ENCODE measurements at places on chromosomes 2 and 18.
A peak's percentile ranks its signal among the peaks of the same experiment; 100 is the strongest.

DNA sequence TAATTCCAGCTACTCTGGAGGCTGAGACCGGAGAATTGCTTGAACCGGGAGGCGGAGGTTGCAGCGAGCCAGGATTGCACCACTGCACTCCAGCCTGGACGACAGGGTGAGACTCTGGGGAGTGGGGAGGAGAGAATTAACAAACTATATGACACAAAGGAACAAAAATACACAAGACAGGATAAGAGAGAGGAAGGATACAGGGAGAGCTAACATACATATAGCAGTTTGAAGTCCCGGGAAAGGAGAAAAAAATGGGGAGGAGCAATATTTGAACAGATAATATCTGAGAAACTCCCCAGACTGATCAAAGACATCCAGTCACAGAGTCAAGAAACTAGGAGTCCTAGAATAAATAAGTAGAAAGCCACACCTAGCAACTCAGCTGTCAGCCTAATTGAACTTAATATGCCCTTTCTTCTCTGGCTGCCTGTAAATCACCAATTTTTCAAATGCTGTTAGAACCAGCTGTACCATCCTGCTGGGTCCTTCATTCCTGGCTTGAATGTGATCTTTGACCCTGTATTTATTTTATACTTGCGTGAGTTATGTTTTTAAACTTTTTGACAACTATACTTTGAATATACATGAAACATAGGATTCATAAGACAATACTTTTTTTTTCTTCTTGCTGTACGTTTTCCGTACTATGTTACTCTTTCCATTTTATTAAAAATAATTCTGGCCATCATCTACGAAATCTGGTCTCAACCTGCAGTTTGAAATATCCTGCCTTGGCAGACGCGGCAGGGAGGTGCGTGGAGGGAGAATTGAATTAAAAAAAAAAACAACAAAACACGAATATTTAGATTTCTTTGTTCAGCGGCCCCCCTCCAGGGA is 876 bp upstream of the CYP27A1 start:
- no peak for DNase-seq

GRCh38 chr2:128805918-128806317 is 487.2 kb upstream of the HS6ST1 start:
- DNase-seq: no peak

DNA sequence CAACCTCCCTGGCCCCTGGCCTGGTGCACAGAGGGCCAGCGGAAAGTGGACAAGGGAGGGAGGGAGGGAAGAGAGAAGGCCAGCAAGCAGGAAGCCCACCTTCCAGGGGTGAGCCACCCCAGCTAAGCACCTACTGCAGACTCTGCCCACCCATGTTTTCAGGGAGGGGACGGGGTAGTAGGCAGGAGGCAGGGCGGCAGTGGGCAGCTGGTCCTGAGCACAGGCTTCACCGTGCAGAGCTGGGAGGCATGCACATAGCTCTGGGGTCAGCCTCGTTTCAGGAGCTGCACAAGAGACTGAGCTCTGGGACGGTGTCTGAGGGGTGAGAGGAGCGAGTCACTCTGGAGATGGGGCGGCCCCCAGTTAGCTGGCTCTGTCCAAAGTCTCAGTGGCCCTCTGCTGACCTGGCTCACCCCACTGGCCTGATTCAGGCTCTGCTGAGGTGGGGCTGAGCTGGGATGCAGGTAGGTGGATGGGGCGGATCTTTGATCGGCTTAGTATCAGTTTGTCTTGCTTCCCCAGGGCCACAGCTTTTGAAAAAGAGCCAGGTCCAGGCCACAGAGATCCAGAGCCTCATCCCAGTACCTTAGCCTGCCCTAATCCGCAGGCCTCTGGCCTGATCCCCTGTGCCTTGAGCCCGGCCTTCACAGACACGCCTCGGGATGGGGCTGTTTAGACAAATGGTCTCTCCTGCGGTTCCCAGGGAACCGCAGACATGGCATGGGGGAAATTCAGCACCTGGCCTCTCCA is 3.7 kb downstream of the NMUR1 start:
- DNase-seq: no peak

GRCh38 chr2:120638450-120638849 is 97.2 kb upstream of the GLI2 start:
- DNase-seq: no peak

DNA sequence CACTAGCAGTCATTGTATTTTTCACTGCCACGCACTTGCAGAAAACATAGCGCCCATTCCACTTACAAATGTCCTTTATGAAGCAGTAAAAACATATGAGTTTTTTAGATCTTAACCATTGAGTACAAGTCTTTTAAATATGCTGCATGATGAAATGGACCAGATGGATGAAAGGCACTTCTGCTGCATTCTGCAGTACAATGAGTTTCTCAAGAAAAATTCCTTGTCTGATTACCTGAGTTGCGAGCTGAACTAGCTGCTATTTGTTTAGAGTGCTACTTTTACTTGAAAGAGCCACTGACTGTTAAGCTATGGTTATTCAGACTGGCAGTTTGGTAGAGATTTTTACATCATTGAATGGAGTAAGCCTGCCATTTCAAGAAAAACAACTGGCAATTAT is 825.5 kb upstream of the ACVR2A start:
- no peak for DNase-seq

DNA sequence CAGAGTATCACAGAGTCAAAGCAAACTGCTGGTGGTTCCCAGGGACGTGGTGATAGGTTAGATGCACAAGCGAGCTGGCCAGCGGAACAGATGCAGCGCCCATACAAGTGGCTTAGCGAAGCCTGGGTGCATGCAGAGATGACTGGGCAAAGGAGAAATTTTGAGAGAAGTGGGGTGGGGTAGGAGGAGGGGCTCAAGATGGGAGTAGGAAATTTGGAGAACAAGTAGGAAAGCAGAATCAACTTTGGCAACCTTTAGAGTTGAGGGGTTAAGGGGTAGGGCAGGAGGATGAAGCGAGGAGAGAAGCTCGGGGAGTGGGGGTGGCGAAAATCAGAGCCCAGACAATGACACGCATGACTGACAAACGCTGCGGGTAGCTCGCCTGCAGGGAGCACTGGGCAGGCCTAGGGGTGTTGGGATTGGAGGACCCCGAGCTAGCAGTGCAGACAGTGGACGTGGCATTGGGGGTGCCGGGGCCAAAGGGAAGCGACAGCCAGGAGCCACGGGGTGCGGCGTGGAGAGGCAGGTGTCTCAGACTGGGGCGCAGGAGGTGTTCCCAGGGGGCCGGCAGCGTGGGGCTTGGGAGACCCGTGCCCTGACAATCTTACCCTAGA is 431 bp downstream of the FAM98A start:
- DNase-seq: peak; percentile 50

DNA sequence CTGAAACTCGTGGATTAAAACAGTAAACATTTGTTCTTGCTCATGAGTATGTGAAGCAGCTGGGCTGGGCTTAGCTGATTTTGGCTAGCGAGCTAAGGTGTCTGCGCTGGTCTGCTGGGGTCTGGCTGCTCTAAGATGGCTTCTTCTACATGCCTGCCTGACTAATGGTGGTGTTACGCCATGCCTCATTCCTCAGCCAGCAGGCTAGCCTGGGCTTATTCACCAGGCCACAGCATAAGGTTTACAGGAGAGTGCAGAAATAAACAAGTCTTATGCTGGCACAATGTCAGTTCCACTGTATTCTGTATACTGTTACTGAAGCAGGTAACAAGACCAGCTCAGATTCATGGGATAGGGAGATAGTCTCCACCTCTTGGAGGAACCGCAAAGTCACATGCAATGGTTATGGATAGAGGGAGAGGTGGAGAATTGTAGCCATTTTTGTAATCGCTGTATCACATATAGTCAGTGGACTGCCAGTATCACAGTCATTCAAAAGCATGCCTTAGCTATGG is 80.0 kb downstream of the RHBDD1 start:
- DNase-seq: no peak

DNA sequence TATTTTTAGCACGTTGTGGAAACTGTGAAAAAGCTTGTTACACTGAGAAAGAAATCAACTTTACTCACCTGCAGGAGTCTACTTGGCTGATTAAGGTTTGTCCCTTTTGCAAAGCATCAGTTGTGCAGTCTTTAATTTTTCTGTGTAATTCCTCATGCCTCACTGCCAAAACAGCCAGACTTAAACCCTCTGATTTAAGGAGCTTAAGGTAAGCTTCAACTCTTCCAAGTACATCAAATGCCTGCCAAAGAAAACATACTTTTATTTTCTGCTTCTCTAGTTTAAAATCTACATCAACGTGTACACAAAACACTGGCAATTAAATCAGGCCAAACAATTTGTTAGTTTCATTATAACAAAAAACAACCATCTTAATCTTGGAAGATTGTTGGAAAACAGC is 98.0 kb upstream of the TTN start:
- DNase-seq: no peak

DNA sequence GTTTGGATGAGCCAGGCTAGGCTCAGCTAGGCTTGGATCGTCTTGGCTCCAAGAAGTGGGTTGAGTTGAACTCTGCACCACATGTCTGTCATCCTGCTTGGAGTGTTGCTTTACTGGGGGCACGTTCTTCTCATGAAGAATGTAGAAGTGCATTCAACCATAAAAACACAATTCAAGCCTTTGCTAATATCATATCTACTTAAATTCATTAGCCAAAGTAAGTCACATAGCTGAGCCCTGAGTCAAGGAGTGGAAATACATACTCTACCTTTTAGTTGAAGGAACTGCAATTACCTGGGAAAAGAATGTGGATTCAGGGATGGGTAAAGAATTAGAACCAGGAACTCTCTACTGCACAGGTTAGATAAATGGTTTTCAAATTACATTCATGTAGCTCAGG is 360.4 kb upstream of the KCNH7 start:
- no peak for DNase-seq

DNA sequence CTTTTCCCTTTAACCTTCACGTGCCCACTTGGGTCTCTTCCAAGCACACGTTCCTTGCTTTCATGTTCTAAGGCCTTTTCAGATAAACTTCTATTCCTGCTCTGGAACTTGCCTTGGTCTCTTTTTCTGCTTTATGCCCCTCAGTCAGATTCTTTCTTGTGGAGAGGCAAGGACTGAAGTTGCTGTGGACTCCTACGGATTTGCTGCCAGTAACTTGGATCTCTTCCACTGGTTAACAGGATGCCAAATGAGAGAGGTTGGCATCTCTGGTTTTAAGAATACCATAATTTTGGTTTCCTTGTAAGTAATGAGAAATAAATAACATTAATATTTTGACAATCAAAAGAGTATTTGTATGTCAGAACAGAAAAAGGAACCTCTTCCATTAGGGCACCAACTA is 33.0 kb downstream of the COMMD1 start:
- DNase-seq: no peak

DNA sequence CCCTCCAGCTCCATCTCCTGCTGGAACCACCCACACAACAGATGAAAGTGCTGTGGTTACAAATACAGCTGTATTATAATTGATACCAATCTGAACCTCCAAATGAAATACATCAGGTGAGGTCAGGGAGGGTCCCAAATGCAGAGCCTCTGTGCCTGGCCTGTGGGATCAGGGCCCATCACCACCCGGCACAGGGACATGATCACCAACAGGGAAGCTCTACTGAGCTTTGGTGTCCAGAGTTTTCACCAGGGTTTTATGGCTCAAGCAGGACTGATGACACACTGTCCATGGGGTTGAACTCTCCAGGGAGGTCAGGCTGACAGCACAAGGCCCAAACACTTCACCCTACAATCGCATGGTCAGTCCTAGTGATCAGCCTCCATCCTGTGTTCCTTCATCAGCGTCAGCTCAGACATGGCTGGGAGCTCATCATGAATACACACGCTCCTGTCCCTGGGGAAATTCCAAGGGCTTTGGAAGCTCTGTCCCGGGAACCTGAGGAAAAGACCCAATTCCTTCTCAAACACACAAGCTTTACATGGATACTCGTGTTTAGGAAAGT is 3.9 kb upstream of the PXDN start:
- no peak for DNase-seq

DNA sequence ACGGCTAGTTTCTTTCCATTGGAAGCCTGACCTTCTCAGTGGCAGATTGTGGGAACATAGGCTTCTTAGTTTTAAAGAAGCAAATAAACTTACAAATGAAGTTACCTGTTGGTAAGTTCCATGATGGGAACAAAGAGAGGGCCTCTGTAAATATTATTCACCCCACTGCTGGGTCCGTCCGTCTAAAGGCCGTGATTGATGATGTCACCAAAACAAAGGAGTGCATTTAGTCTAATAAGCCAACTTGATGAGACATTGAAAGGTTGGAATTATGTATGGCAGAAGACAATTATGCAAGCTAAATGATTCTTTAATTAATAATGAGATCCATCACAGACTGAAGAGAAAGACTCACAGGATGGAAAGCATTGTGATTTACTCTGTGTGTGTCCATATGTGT is 1091.9 kb upstream of the FANCL start:
- DNase-seq: no peak

DNA sequence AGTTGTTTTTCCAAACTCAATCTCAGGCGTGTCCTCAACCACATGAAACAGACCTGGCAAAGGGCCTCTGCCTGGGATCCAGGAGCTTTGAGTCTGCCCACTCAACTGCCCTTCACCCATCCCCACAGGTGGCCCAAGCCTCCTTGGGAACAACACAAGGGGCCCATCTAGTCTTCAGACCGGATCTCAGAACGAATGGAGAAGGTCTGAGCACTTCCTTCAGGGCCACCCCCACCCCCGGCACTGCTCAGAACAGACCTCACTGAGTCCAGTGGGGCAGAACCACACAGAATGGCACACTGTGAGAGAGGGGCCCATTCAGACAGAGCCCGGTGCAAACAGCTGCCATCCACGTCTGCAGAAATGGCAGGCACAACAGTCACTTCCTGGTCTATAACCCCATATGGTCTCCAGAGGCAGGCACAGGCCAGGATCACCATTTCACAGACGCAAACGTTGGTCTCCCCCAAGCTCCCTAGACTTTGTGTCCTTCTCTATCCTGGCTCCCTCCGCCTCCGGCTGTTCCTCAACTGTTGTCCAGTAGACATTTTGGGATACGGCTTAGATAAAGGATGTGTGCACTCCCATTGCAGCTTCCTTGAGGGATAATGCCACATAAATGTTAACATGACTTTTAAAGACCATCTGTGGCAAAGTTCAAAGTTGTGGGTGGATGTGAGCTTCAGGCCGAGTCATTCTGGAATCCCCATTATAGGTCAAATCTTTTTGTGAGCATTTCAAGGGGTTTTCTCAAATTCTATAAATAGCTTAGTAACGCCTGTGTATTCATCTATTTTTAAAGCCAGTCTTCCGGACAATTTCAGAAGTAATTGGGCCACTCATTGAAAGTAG is 149.7 kb downstream of the SMAD7 start:
- no peak for DNase-seq

DNA sequence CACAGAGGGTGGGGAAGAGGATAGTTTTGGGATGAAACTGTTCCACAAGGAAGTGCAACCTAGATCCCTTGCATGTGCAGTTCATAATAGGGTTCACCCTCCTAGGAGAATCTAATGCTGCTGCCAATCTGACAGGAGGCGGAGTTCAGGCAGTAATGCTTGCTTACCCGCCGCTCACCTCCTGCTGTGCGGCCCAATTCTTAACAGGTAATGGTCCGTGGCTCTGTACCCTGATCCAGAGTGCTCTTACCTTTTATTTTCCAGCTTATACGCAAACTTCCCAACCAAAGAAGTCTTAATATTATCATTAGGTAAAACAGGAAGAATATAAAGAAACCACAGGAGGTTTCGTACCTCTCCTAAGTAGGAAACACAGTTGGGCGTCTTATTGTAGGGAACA is 82.7 kb upstream of the CD302 start:
- DNase-seq: no peak

Data from CD4-positive, alpha-beta T cell treated with Interleukin-21 for 1 hour (primary cell).